ENCODE measurements at places on chromosomes 3 and 15.
A peak's percentile ranks its signal among the peaks of the same experiment; 100 is the strongest.

- no peak for DNase-seq
These were observed 86.7 kb downstream of the EBLN2 start for GRCh38 chr3:73148206-73148605.

- DNase-seq, result no peak
These were observed 9.0 kb upstream of the THRB start for GRCh38 chr3:24503616-24504113.

- no peak for DNase-seq
These were observed 8.3 kb downstream of the PSTPIP1 start for GRCh38 chr15:77002954-77003912.

DNA sequence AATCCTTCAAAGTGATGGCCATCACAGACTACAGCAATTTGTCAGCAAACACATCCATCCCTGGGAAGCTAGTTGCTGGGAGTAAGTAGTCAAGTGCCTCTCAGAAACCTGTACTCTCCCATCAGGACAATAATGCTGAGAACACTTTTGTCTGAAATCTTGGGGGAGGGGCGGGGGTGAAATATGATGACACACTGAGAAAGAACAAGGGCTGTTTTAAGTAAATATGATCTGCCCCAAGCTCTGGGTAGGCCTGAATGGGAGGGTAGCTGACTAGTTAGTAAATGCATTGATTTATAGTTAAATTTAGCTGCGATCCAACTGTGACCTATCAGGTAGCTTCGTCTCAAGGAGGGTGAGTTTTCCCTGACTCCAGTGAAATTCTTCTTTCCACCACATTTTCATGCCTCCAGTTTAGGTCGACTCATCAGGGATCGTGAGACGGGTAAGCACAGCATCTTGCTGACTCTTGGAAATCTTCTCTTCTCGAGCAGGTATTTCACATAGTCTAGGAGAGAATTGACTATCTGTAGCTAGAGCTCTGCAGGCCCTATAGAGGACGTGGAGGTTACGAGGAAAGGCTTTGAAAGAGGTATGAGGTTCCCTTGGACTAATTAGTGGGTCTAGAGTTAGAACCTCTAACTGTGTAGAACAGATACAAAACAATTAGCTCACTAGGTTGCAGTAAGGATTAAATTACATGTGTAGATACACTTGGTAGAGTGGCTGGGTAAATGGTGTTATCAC lies 213.4 kb upstream of the SLC2A2 start:
- DNase-seq, result no peak

DNA sequence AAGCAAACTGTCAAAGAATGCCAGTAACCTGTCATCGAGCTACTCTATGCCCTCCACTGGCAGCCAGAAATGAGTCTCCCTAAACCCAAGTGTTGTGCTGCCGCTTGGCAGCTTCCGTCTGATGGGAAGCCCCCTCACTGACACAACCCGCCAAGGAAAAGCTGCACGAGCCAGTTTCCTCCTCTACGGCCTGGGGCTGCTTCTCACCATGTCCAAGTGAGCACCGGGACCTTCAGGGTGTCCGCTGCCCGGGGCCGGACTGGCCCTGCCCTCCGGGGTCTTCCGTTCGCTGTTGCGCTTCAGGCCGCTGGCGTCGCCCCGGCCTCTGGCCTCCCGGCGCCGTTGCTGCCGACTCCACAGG lies 490 bp downstream of the TOMM70 start:
- peak; percentile 30 for DNase-seq

DNA sequence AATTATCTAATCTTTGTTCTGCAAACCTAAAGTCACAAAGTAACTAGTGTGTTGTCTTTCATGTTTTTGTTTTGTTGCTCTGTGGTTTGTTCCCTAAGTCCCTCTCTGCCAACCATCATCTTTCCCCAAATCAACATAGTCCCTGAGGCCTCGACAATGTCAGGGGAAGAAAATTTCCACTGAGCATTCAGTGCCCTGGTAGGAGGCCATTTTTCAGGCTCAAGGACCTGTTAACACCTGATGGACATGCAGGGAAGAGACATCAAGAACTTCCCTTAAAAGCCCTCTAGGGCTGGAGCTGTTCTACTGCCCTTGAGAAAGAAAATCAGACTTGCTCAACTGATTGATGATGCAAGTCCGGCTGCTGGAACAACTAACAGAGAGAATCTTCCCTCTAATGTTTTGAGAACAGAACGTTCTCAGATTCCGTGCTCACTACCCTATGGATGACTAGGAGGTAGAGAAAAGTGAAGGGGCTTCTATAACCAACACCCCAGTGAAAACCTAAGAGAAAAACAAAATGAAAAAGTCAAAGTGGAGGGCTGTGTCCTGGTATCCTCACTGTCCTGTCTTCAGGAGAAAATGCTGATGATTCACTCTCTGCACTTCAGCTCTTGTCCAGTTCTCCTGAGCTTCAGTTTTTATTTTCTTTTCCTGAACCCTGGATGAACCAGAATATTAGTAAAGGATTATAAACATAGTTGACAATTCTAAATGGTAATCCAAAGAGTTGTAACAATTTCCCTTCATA lies 373.1 kb downstream of the FOXP1 start:
- DNase-seq, result no peak

DNA sequence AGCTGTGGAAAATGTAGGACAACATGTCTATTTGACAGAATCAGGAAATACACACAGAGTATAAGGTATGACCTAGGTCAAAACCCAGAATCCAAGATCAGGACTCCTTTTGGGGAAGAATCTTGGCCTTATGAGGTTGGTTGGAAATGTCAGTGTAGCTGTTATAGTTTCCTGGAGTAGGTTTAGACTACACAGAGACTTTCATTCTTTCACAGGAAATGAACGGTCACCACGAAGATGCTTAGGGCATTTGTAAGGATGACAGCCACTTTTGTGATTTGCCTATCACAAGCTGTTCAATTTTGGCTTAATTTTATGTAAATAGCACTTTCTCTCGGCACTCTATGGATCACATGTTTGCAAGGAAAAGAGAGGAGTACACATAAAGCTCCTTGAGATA lies 18.6 kb upstream of the ZBTB20 start:
- no peak for DNase-seq

DNA sequence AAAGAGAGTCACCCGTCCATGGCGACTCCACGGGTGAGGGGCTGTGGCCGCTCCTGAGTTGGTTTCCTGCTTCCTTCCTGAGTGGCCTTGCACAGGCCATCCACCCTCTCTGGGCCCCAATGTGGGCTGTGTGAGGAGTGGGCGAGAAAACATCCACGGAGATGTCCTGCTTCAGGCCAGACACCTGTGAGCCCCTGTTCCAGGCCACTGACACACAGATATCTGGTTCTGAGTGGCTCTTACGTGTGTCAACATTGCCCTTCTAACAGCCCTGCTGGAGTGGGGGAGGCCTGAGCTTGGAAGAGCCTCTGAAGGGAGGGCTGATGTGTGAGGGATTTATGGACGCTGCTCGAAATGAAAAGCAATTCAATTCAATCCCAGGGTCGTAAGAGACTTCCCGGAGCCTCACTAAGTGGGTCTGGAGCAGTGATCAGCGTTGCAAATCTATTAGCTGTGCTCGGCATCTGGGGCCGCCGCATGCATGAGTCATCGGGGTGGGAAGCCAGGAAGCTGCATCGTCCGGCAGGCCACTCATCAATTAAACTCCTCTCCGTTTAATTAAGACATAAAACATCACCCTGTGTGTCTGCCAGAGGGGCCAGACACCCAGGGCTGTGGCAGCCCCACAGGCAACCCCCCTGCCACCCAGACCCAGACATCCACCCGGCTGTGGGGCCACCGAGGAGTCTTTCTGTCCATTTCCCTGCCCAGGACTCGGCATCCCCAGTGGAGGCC lies 20.0 kb upstream of the PRR23E start:
- DNase-seq, result no peak

GRCh38 chr3:37295925-37296324 lies 121.5 kb upstream of the LRRFIP2 start:
- no peak for DNase-seq

- no peak for DNase-seq
These were observed 29.3 kb downstream of the EPHA6 start for GRCh38 chr3:96843505-96844203.
